ENCODE measurements at places on chromosomes 5 and 9.

DNA sequence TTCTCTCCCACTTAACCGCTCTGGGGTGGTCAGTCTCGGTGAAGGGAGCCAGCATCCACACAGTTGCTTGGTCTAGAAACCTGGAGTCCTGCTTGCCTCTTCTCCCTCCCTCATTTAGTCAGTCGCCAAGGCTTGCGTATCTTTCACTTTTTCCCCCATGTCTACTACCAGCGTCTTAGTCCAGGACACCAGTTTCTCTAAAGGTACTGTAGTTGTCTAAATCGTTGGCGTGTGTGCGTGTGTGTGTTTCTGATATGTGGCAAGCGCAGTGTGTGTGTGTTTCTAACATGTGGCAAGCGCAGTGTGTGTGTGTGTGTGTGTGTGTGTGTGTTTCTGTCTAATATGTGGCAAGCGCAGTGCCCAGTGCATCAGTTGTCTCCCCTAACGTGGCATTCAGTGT lies 641 bp downstream of the ATP6V1G1 start:
- DNase-seq = no peak

DNA sequence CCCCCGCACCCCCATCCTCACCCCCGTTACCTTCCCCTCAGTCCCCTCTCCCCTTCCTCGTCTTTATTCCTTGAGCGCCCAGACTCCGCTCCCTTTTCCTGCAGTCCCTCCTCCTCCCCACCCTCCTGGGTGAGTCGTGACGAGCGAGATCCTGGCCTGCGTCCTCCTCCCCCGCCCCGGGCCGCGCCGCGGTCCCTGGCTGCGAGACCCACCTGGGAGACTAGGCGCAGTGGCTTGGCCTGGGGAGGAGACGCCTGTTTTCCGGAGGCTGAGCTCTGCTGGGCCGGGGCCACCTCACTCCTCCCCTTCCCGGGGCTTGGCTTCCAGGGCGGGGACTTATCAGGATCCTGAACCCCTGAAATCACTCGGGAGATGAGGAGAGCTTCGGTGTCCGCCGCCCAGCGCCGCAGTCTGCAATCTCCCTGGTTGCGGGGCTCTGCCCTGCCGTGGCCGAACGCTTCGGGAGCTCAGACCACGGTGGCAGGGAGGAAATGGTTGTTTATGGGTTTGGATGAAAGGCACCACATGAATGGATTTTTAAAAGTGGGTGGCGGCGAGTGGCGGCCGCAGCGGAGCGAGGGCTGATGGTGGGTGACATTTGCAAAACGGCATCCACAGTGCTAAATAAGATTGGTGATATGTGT lies 984 bp downstream of the STXBP1 start:
- peak; percentile 86 for DNase-seq

- DNase-seq = no peak
Measured at GRCh38 chr5:73218552-73219171, 45.7 kb downstream of the TMEM174 start.

- peak; percentile 95 for DNase-seq
Measured at GRCh38 chr9:93159601-93160471, 24.1 kb upstream of the WNK2 start.

GRCh38 chr5:169412831-169413230 lies 111.9 kb upstream of the SLIT3 start:
- DNase-seq = no peak

DNA sequence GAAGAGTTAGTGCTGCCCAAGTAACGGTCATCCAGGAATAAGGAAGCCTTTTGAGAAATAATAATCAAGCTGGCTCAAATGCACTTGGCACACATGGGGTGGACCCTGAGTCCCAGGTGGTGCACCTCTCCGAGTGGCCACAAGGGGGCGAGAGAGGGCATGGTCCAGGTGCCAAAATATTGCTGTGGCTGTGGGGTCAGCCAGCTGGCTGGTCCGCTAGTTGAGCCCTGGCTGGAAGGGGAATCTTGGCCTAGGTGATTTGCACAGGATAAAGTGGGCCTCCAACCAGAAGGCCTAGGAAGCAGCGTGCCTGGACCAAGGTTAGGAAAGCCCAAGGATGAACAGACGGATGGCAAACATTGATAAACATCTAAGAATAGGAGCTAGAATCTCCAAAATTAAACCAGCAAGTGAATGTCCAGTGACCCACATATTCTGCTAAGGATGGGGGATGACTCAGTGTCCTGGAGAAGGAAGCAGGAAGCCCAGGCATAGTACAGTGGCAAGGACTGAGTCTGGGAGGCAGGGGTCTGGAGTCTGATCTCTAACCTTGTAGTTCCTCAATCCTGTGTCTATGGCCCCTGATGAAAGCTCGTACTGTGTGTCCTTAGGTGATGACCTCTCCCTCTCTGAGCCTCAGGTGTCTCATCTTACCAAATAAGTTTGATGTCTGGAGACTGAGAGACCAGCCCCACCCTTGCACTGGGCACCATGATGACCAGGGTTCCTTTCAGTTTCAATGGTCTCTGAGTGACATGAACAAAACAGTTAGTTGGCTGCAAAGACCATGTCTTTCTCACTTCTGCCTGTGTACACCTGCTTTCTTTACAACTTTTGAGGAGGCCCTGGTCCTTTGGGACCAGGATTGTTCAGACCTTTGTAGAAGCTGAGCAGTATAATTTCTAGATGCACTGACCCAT lies 19.2 kb upstream of the SHB start:
- DNase-seq = peak; percentile 89

DNA sequence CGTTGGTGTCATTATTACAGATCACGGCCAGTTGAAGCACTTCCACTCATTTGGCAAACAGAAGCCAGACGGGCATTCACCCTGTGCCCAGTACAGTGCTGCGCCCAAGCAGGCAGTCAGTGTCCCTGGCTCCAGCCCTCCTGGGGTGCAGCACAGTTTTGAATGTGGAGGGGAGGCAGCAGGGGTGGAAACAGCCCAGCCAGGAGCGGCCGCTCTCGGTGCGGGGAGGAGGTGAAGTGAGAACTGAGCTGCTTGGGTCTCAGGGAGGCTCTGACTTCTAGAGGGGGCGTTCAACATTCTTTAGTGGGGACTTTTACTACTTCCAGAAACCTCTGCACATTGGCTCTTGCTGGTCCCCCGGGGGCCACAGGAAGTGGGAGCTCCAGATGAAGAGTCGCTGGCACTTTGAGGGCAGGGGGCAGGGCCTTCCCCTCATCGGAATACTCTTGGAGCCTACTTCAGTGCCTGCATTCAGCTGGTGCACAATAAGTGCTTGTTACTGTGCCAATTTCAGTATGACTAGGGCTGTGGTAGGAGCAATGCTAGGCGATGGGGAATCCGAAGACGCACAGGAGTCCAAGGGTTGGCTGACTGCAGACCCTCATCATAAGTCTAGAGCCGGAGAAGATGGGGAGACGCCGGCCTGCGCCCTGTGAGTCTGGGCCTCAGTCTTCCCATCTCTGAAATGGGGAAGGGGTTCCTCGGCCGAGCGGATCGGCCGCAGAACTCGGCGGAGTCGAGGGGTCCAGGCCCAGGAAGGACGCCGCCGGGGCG lies 492 bp upstream of the NEK6 start:
- DNase-seq = no peak

- DNase-seq = no peak
Measured at GRCh38 chr9:34337403-34337802, 8.0 kb downstream of the NUDT2 start.

DNA sequence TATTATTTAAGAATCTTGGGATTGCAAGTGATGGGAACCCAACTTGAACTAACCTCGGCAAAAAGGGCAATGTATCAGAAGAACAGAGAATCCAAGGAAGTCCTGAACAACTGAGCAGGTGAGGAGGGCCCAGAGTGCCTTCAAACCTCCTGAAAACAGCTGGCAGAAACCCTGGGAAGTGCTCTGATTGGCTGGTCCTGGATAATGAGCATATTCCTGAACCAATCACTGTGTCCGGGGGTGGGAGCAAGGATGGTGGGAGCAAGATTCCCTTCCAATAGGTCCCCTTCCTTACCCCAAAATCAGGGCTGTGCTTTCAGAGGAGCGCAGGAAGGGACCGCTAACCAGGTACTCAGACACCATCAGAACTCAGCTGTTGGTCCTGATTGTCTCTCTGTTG lies 31.9 kb upstream of the TBC1D2 start:
- DNase-seq = no peak

DNA sequence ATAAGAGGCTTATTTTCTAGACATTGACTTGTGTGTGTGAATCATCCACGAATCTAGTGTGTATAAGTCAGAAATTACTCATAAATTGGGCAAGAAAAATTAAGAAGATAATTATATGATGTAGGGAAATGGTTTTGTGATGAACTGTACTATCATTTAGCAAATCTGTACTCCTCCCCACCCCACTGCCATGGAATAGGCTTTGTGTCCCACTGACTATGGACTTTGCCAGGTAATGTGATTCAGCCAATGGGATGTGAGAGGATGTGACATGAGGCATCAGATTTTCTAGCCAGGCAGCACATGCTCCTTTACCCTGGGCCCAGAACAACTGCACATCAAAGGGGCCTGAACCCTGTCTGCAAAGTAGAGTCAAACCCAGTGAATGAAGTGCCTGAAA lies 406.6 kb downstream of the CTNND2 start:
- DNase-seq = no peak

- DNase-seq = no peak
Measured at GRCh38 chr9:136964171-136964689, 12.2 kb downstream of the LCN12 start.

- DNase-seq = no peak
Measured at GRCh38 chr5:36152324-36153297, 700 bp downstream of the SKP2 start.

- no peak for DNase-seq
Measured at GRCh38 chr5:12343558-12343957, 439.3 kb upstream of the CTNND2 start.

DNA sequence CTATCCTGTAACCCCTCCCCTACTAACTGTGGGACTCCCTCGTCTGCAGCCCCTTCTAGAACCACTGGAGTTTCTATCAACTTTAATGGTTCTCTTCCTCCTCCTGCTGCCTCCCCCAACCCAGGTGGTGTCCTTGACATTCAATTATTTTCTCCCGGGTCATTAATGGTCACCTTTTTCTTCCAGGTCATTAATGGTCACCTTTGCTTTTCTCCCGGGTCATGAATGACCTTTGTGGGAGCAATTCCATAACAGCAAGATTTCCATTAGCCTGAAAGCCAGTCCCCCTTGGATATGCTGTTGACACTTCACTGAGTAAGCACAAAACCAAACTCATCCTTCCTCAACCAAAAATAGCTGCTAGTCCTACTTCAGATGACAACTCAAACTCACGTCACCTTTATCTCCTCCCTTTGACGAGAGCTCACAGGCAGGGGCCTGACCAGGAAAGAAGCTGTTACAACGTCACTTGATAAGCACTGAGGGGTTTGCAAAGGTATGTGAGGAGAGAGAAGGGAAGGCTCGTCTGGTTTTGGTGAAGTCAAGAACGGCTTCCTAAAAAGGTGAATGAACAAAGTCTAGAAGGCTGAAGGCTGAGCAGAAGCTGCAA lies 10.9 kb downstream of the CCDC127 start:
- DNase-seq = no peak
